Left cardiac atrium (tissue), 4 donors: ENCODE measurements at places on chromosomes 6 and 20. TPM values are rescaled to one million over a fixed set of nuclear protein-coding genes. Genes with fewer than 3 reads are reported as not detected.

GRCh38 chr6:150413781-150414281 is 45.0 kb downstream of the IYD start:
- DNase-seq = no peak

DNA sequence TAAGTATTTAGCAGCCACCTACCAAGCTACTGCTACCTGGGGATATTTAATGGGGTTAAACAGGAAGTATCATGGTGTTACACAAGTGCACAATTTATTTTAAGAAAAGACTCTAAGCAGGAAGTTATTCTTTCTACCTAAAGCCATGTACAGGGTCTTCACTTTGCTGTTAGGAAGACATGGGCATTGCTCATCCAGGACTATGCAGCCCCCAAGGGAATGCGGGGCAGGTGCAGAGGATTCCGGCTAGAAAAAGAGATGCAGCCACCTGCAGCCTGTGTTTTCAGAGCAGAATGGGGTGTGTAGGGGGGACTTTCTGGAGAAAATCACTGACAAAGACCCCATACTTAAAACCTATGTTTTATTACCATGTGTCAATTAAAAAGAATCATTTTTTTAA is 399.1 kb upstream of the NOX3 start:
- no peak for DNase-seq

- DNase-seq = no peak
These were observed 48.6 kb downstream of the TMEM170B start for GRCh38 chr6:11586117-11586516.

DNA sequence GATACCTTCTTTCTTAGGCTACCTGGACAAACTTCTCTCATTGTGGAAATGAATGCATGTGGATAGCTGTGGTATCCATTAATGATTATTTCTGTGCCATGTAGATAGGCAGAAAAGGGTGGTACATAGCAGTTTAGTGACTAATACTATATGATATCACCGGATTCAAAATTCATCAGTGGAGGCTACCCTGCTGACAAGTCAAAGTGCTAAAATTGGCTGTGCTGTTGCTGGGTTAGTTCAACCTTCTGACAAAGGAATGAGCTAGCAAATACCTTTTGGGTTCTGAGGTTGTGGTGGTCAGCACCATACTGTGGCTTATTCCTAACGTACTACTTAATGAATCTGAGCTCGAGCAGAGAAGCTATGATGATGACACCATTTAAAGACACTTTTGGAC is 109.1 kb downstream of the TFAP2B start:
- no peak for DNase-seq

DNA sequence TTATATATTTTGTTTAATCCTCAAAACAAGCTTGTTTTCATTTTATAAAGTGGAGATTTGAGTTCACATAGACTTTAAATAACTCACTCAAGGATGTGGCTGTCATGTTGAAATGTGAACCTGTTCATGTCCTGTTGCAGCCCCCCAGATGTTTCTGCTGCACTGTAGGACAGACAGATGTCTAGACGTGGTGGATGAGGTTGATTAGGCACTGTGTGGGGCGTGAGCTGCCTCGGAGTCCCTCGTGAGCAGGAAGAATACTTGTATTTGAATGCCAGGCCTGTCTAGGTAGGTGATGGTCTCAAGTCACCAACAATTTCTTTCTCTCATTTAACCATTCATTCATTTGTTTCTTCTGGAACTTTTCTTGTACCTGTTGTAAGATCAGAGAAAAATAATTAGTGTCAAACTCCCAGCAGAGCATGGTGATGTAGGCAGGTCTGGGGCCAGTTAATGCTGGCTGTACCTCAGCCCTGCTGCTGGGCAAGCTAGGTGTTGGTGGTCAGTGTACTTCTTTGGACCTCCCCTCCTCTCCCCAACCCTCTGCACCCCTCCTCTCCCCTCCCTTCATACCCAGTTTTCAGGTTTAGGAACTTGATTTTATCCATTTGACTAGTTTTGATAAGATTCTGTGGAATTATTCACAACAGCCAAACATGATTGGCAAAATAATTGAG is 34.0 kb downstream of the AFDN start:
- DNase-seq = no peak

GRCh38 chr20:18754030-18754652 is 59.4 kb upstream of the SCP2D1 start:
- no peak for DNase-seq

The HLA-DQB1 gene
- 15.3 TPM for total RNA-seq
